ENCODE measurements at places on chromosomes 4 and X.
A peak's percentile ranks its signal among the peaks of the same experiment; 100 is the strongest.

- no peak for DNase-seq
These were observed 41.9 kb downstream of the PCDH19 start for GRCh38 chrX:100368167-100368566.

DNA sequence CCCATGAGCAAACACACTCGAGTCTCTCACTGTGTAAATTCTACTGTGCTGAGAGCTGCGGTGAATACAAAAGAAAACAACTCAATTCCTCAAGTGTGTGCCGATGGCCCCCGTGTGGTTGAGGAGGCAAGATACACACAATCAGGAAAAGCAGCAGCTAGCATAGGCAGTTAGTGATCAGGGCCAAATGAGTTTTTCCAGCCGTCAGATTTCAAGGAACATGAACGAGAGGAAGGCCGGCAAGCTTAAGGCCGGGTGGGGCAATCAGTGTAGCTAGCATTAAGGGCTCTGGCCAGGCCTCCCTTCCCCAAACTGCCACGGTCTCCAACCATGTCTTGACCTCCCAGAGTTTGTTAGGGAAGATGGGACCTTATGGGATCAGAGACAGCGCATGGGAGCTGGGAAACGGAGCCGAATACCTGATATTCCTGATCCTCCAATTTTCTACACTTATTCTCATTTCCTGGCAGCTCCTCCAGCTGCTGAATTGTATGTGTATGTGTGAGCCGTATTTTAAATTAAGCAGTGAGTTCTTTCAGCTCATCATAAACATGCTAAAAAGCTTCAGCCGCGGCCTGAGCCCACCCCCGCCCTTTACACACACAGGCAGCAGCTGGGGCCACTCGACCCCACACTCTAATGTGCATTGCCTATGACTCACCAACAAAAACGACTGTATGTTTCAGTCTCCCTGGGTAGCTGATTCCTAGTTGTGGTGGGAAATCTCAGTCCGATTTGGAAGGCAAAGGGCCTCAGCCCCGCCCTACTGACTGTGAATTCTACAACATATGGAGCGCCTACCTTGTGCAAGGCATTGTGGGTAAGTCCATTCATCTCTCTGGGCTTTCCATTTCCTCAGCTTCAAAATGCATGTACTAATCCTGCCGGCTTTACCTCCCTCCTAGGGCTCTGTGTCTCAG lies 59.9 kb downstream of the RTL9 start:
- peak; percentile 14 for DNase-seq

DNA sequence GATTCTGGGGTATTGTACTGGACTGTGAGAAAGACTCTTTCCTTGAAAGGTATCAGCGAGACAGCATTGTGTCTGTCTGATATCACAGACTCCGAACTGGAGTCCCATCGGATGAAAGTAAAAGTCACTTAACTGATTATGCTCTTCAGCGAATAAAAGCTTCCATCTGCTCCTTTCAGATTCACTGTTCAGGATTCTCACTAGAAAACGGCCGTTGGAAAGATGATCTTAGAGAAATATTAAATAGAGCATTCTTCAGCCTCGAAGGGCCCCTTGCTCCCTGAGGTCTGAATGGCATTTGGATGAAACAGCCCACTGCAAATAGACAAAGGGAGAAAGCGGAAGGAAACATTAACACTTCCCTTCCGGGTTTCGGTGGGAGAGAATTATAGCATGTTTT lies 416.2 kb upstream of the PRKX start:
- no peak for DNase-seq

- DNase-seq: no peak
These were observed 1048.5 kb upstream of the PABPC4L start for GRCh38 chr4:135250040-135250439.

GRCh38 chr4:40731361-40731760 lies 18.4 kb upstream of the NSUN7 start:
- no peak for DNase-seq

GRCh38 chrX:135308345-135308855 lies 880 bp upstream of the ETDC start:
- no peak for DNase-seq

DNA sequence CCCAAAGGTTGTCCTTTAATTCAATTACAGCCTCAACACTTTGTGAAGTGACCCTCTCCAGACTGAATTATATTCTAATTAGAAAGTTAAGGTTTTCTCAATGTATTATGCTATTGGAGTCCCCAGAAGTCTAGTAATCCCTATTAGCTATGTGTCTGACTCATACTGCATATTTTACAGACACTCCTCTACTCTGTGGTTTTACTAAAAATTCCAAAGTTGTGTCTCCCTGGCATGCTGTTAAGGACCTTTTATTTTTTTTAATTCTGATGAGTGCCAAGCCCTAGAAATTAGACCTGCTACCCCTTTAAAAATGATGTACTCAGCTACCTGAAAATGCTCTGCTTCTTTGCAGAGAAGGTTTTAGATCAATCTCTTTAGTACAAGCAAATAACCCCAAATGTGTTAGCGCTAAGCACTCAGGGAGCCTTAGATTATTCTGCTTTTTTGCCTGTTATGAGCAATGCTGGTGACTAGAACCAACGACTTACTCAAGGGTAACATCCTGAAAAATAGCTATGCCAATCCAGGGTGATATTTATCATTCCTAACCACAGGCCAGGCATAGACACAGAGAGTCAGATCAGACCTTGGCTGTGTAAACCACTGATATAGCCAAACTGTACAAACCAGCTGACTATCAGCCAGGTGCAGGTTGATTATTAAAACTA lies 26.1 kb upstream of the CXCL13 start:
- DNase-seq: peak; percentile 16

- DNase-seq: no peak
These were observed 33.8 kb upstream of the SLIT2 start for GRCh38 chr4:20217951-20218350.

DNA sequence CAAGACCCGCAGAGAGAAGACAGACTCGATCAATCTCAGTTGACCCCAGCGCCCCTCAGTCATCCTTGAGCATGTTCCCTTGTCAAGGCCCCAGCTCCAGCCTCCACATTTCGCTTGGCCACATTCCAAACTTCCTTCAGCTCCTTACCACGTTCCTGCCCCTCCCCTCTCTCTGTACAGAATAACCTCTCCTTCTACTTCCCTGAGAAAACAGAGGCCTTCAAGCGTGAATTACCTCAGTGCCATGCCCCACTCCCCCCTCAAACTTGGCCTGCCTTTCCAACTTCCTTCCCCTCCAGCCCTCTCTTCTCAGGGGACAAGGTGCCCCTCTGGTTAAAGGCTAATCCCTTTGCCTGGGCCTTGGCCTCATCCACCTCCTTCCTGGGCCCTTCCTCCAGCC lies 3.2 kb upstream of the RIPPLY1 start:
- no peak for DNase-seq

DNA sequence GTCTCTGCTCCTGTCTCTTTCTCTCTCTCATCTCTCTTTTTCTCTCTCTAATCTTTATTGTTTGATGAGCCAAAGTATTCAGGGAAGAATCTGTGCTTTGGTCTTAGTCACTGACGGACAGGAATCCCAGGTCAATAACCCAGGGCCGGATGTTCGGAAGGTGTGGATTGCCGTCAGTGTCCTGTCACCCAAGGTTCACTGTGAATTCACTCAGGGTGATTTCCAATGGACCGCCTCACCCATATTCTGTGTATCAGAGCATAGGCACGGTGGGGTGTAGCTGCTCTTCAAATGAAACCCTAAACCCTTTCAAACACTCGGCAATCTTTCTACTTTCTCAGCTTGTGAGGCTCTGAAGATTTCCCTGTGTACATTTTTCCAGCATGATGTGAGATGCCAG lies 144.6 kb upstream of the GPC4 start:
- no peak for DNase-seq

- DNase-seq: no peak
These were observed 10.4 kb downstream of the CCNI start for GRCh38 chr4:77065382-77065781.

All from NCI-H1105 (cell line).